Activated CD4-positive, CD25-positive, alpha-beta regulatory T cell treated with anti-CD3 and anti-CD28 coated beads, Interleukin-2, amount 50 U/mL, for 24 hours (primary cell): ENCODE measurements at places on chromosomes 12 and 14.
A peak's percentile ranks its signal among the peaks of the same experiment; 100 is the strongest.

- no peak for ATAC-seq
These were observed 276.3 kb upstream of the FAR2 start for GRCh38 chr12:28872654-28873268.

DNA sequence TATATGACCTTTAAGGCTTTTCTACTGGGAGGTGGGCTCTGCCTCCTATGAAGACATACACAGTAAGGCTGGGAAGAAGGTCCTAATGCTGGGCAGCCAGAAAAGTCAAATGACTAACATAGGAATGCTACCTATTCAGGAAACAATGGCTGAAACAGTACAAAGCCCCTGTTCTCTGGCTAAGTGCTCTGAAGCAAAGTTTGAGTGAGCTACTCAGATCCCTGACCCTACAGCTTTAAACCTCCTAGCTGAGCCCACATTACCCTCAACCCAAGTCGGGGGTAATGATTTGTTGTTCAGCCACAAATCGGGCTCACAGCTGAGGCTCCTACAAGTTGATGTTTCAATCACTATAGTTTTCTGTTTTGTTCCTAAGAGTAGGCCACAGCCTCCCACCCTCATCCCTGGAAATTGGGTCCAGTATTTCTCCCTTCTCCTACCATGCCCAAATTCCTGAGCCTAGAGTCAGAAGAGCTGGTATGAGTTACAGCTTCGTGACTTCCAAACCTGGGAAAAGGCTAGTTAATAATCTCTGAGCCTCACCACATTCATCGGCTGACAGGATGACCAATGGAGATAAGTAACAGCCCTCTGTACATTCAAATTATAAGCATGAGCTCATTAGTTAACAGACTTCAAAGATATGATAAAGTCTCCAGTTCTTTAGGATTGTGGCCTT, 46.5 kb downstream of the BTBD7 start:
- ATAC-seq, result no peak

GRCh38 chr12:93167331-93167730, 210.4 kb upstream of the NUDT4 start:
- no peak for ATAC-seq

DNA sequence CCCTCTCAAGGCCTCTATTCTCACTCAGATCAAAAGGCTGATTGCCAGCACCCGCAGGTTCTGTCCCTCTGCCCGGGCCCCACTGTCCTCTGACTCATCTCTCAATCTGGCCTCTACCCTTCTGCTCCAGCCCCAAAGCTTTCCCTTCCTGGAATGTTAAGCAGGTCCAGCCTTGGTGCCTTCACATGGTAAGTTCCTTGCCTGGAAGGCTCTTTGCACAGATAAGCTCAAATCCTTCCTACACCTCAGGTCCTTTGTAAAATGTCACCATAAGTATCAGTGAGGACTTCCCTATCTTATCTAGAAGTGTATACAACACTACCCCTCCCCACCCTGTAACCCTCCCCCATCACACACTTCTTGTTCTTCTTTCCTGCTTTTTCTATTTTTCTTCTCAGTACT, 22.2 kb downstream of the LPCAT3 start:
- no peak for ATAC-seq

- no peak for ATAC-seq
These were observed 59.8 kb upstream of the CISTR start for GRCh38 chr12:53811606-53812005.

DNA sequence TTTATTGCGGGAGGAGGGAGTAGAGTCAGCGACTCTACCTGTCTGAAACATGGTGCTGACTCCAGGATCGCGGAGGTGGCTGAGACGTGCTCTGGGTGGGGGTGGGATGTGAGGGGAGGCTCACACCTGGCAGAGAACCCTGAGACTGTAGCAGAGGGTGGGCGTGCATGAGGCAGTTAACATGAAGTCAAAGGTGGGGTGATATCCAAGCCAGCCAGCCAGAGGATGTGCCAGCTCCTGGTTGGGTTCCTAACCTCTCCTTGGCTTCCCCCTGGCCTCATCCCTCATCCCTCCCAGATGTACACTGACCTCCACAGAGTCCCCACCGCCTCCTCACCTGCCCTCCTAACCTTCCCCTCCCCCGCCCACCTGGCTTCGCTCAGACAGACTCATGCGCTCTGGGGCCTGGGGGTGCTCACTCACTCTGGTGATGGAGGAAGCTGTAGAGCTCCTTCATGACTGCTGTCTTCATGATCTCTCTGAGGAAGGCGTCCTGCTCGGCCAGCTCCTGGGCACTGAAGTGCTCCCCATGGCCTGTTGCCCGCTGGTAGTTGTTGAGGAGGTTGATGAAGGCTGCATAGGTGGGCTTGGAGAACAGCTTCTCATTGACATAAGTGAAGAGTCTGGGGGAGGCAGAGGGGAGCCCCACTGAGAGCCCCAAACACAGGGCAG, 9.3 kb downstream of the ENDOU start:
- ATAC-seq, result no peak

DNA sequence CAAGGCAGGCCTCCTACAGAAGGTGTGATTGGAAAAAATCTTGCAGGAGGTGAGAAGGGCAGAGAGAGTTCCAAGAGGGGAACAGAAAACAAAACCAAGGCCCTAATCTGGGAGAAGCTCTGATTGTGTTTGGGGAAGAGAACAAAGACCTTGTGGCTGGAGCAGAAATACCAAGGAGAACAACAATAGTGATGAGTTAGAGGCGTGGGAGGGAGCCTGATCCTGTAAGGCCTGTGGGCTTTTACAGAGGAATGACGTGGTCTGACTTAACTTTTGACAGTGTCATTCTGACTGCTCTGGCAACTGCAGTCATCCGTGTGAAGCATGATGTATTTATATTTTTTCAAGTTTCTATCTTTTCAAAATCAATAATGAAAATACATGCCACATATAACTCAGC, 200.6 kb downstream of the ANO4 start:
- no peak for ATAC-seq

DNA sequence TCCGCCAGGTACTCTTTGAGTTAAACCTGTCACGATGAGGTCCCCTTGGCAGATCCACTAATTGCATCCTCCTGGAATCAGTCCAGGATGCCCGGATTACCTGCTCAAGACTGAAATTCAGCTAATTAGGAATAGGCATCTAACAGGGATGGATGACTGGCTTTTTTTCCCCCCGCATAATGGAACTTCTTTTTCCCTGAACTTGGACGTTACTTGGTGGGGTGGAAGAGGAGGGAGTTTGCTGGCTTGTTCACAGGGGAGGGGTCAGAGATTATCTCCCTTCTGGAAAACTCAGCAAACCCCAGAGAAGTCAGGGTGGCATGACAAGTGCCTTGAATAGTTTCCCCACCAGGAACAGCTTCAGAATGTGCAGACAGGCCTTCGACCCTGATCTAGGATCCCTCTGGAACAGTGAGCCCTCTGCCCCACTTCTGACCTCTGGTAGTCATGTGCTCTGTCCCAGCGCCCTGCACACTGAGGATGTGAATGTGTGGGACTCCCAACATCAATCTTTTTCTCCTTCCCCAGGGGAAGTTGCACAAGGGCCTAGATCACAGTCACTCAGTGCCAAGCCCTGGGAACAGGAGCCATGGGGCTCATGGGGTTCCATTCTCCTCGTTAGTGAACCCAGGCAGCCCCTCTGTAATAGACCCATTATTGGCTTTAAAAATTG, 142.5 kb downstream of the SMOC1 start:
- ATAC-seq, result no peak

DNA sequence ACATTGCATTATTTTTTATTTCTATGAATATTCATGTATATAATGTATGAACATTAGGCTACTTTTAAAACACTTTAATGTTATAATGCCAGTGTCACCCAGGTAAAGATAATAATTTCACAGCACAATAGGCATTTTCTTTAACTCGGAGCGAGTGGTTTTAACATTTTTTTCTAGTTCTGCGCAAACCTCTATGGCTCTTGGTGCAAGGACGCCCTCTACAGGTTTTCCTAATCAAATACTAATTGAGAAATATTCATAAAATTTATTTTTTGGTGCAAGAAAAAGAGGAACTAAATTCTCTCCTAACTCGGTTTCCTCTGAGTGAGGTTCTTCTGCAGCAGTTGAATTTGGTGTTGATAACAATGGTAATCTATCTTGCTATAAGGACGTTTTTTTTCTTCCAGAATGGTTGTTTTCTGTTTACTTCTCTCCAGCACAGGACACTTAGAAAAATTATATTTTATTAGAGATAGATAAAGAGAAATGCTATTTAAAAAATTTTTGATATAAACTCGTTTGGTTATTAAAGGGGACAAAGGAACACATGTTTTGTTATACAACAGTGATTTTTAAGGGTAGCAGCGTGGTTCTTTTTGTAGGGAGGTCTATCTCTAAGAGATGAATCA, 2.4 kb upstream of the WIF1 start:
- no peak for ATAC-seq

DNA sequence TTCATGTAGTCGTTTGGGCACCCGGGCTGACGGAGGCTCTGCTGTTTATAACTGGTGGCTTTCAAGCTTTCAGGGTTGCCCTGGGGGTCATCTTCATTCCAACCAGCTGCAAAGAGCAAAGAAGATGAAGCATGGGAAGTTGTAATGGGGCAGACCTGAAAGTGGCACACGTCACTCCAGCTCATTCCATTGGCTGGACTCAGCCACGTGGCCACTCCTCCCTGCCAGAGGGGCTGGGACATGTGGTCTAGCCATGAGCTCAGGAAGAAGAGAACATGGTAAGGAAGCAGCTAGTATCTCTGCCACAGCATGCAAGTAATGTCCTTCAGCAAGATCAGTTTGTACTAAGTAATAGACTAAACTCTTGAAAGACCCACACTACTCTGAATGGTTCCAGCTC, 51.7 kb upstream of the FERMT2 start:
- no peak for ATAC-seq

- no peak for ATAC-seq
These were observed 15.5 kb downstream of the SYT1 start for GRCh38 chr12:78880078-78880477.

DNA sequence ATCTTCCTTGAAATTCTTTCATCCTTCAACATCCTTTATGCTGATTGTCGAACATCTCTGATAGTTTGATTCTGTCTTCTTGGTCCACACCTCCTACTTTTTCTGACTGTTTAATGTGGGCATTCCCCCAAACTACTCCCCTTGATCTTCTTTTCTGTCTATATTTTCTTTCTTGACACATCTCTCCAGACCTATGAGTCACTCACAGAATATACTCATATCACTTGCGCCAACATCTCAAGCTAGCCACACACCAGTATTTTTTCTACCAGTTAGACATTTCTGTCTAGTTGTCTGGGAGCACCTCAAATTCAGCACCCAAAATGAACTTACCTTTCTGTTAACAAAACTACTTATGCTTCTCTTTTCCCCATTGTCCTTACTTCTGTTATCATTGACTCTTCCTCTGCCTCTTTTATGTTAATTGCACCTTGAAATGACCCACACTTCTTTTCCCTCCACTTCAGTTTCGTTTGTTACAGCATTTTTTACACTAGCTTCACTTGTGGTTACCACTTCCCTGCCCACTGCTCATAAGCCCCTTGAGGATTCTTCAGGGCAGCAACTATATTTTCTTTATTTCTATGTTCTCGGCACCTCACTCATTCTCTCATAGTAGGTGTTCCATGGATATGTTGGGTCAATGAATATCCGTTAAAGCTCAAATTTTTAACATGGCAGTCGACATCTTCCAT, 33.5 kb downstream of the TSHR start:
- ATAC-seq, result peak; percentile 90

DNA sequence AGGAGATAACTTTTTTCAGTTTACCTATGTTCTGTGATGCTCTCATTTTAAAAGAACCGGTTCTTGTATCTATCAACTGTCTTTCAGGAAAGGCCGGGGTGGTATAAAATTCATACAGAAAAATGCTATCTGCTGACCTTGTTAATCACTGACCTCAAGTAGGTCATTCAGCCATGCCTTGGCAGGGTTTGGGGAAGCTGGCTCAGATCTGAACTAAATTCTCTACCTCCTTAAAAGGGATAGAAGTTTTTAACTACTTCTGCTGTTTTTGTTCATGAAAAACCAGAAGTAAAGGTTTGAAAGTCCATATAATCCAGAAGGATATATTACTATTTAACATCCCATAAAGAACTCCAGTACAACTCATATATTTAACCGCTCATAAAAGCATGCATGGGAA, 10.1 kb downstream of the MYRFL start:
- no peak for ATAC-seq

GRCh38 chr14:36430169-36430568, 89.9 kb downstream of the NKX2-1 start:
- ATAC-seq, result no peak

GRCh38 chr14:61645247-61645646, 50.1 kb upstream of the HIF1A start:
- ATAC-seq, result no peak

DNA sequence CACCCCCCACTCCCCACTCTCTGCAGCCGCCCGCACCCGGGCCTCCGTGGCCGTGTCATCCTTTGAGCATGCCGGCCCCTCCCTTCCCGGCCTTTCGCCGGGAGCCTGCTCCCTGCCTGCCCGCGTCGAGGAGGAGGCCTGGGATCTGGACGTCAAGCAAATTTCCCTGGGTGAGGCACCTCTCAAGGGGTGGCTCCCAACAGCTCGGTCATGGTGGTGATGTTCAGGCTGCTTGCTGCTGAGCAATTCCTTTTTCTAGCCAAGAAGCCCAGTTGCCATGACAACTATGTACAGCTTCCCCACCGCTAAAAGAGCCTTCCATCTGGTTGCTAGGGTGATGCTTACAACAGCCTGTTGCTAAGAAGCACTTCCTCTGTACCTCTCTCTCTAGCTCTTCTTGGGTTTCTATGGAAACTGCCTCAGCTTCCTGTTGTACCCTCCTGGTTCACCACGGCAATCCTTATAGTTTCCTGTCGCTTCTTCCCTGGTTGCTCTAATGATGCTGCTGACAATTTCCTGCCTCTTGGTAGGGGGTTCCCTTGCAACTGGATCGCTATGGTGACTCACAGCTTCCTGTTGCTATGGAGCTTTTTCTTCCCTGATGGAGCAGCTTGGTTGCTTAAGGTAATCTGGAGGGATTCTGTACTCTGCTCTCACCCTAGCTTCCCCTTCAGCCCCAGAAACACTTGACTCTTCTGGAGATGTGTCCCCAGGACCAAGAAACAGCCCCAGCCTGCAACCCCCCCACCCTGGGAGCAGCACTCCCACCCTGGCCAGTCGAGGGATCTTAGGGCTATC, 11.0 kb downstream of the ZNF219 start:
- peak; percentile 71 for ATAC-seq

DNA sequence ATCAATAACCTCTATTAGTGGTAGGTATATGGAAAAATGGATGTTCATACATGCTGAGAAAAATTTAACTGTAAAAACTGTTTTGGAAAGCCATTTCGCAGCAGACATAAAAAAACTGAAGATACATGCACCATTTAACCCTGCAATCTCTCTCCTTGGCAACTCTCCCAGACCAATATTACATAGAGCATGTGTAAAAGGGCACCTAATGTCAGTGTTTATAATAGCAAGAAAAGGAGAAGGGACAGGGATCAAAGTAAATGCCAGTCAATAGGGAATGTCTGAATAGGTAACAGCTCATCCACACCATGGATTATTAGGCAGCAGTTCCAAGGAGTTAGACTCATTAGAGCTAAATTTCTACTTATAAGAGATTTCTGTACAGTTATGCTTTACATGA, 77.2 kb downstream of the BTG1 start:
- ATAC-seq, result no peak

DNA sequence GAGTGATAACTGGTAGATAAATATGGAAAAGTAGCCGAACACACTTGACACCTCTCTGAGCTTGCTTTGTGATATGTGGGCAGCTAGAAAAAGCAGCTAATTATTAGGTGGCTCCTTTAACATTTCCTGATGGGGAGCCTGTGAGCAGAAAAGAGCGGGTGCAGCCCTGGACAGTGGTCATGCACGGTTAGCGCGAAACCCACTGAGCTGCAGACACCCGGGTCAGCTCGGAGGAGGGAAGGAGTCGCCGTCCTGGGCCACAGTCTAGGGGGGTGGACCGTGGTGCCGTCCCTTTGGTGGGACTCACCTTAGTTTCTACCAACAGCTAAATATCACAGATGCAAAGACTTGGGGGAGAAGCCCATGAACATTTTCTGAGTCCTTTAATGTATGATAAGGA, 6.6 kb downstream of the COA8 start:
- no peak for ATAC-seq
